ENCODE measurements at places on chromosomes 2 and 18.
A peak's percentile ranks its signal among the peaks of the same experiment; 100 is the strongest.

GRCh38 chr18:23387265-23387664, 65.8 kb upstream of the RIOK3 start:
- DNase-seq, result no peak

DNA sequence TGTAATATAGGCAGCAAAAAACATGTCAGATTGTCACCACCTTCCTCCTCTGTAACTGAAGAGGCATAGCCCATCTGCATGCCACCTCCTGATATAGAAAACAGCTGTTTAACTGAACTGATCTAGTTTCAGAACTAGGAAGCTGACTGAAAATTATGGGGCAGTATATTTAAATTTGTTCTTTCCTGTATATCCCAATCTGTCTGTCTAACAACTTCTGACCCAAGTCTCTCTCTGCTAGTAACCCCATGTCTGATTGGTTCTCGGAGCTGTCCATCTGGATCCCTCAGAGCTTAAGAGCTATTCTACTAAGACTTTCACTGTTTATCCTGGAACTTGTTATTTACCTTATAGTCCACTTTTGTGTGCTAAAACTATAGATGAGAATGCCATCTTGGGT, 68.2 kb upstream of the SLC35G4 start:
- DNase-seq, result no peak

- no peak for DNase-seq
These were observed 333.3 kb downstream of the HRH4 start for GRCh38 chr18:24793742-24794141.

DNA sequence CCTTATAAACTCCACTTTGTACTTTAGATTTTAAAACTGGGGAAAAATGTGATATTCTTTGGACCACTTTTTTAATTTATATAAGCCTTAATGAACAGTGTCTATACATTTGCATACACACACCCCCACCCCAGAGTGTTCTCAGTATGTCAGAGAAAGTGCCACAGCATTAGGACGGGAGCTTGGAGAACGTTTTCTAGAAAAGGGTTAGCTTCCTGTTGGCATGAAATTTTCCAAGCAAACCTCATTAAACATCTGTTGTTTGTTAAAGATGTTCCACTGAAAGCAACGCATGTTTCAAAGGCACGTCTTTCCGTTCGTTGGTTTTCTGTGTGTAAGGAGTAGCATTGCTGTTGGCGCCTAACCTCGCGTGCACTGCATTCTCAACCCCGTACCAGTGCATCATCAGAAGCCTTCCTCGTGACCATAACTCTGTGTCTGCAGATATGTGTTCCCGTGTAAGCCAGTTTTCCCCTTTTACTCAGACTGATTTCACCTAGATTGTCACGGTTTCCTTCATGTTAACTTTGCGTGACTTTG, 228.5 kb downstream of the ALPK2 start:
- no peak for DNase-seq

- DNase-seq, result no peak
These were observed 243.6 kb downstream of the OSR1 start for GRCh38 chr2:19114754-19115231.

GRCh38 chr18:74539289-74539688, 5.0 kb downstream of the CNDP1 start:
- DNase-seq, result no peak

GRCh38 chr2:44713170-44713569, 228.3 kb upstream of the SIX3 start:
- DNase-seq, result no peak

DNA sequence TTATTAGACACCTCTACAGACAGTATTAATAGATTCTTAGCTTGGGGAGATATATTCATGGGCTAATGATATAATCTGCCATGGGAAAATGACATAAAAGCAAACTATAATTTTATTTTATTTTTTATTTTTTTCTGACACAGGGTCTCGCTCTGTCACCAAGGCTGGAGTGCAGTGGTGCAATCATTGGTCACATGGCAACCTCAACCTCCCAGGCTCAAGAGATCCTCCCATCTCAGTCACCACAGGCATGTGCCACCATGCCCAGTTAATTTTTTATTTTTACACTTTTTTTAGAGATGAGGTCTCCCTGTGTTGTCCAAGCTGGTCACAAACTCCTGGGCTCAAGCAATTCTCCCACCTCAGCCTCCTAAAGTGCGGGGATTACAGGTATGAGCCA, 39.3 kb downstream of the RTN4 start:
- peak; percentile 78 for DNase-seq

DNA sequence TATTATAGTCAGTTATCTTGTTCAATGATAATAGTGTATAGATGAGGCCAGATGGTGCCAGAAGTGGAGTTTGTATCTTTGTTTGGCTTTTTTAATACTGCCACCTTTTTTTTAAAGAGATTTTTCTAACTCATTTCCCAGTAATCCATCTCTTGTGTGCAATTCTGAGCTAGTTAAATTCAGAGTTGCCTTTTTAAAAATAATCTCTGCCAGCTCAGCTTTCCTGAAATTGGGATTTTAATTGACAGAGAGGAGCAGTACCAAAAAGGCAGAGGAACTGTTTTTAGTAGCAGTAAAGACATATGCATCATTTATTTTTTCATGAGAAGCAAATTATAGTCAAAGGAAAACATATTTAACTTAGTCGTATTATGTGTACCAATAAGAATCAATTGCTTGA, 185.3 kb downstream of the MYO1B start:
- no peak for DNase-seq

GRCh38 chr2:86480105-86480504, 38.9 kb downstream of the KDM3A start:
- no peak for DNase-seq

- DNase-seq, result no peak
These were observed 56.5 kb upstream of the COL5A2 start for GRCh38 chr2:189236066-189236465.

- no peak for DNase-seq
These were observed 42.2 kb downstream of the FEZ2 start for GRCh38 chr2:36555789-36556188.

- peak; percentile 95 for DNase-seq
These were observed 152.9 kb downstream of the SPP2 start for GRCh38 chr2:234203135-234203984.

- no peak for DNase-seq
These were observed 35.5 kb downstream of the DIS3L2 start for GRCh38 chr2:231996797-231997540.

DNA sequence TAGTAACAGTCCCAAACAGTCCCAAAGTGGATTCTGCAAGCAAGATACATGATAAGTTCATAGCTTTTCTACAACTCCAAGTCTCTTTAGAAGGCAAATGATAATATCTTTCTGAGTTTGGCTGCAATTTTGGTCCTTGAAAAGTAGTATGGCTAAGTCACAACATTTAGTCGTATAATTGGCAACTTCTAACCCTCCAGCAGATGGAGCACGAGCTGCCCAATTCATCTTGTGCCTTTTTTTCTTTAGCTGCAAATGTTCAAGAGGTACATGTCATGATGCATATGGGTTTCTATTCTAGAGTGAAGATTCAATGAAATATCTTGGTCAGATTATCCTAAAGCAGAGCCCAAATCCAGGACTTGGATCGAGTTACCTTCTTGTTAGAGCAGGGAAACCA, 127.0 kb upstream of the KLHL14 start:
- peak; percentile 25 for DNase-seq

- DNase-seq, result no peak
These were observed 1580.0 kb downstream of the LRP1B start for GRCh38 chr2:140550821-140551220.

GRCh38 chr2:101433465-101433864, 41.4 kb downstream of the RFX8 start:
- DNase-seq, result no peak

DNA sequence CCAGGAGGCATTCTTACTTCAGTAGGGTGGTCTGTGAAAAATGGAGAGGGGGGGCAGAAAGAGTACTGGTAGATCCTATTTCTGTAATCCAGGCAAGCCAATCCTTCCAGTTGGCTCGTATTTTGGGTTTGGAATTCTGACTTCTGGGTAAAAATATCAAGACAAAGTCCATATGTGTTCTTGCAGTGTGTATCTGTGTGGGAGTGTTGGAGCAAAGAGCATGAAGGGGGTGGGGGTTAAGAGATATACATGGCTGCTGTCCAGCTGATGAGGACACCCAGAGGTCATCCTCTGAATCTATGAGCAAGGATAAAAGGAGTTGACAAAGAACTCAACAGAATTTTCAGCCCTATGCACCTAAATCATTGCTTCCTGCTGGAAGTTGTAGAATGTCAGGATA, 375.8 kb upstream of the PIK3C3 start:
- DNase-seq, result no peak

GRCh38 chr18:22563164-22563583, 145.5 kb upstream of the CTAGE1 start:
- DNase-seq, result peak; percentile 82

DNA sequence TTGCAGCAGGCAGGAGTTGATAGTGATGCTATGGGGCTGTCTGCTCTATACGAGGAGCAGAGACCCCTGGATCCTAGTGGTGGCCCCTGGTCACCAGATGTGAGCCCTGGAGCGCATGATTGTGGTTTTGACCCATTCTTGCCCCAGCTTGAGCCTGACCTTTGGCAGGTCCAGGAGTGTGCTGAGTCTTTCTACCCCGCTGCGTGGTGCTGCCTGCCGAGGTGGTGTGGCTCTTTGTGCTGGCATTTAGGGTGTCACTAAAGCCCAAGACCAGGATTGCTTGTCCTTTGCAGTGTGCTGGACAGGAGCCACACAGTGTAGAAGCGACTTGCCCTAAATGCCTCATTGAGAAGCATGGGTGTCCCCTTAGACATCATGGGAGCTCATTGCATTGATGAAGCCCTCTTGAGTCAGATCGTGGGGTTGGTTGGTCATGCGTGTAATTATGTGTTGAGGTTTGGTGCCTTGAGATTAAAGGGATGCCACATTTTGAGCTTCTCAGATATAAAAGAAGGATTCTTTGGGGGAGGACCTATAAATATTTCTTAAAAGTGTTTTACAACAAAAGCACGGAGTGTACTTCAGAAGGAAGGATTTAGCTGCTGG, 88.3 kb downstream of the AGAP1 start:
- peak; percentile 16 for DNase-seq

DNA sequence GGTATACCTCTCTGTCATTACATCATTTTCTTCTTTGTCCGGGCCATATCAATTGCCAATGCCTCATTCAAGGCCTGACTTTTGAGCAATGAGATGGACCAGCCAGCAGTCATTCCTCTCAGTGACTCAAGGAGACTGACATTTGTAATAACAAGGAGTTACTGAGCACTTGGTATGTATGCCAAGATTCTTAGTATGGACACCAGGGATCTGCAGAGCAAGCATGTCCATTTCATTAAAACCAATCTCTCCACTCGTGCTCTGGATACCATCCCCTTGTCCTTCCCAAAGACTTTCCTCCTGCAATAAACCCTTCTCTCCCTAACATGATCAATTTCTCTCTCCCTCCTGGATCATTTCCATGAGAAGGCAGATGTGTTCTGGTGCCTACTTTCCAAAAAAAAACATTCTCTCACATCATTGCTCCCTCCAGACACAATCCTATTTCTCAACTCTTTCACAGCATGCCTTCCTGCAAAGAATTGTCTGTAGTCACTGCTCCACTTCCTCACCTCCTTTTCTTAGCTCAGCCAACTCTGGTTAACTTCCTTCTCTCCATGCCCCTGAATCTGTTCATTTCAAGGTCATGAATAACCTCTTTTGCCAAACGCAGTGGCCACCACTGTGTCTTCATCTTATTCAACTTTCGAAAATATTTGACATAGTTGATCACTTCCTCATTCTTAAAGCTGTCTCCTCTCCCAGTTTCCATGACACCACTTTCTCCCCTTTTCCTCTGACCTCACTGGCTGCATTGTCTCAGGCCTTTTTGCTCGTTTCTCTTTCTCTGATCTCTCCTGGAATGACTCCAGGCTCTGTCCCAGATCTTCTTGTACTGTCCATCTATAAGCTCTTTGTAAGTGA, 102.8 kb upstream of the CYP1B1 start:
- peak; percentile 11 for DNase-seq

DNA sequence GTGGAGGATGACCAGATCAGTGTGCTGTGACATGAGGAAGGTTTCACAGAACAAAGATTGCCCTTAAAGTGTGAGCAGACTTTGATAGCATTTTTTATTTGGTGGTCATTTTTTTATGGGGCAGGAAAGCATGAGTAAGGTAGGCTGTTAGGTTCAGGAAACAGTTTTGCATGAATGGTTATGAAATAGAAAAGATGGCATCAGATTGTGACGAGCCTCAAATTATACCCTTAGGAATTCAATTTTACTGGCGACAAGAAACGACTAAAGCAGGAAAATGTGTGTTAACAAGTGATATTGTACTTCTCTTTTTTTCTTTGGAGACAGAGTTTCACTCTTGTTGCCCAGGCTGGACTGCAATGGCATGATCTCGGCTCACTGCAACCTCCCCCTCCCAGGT, 44.7 kb downstream of the PIK3C3 start:
- no peak for DNase-seq

GRCh38 chr2:33796511-33796910, 197.4 kb upstream of the FAM98A start:
- no peak for DNase-seq

DNA sequence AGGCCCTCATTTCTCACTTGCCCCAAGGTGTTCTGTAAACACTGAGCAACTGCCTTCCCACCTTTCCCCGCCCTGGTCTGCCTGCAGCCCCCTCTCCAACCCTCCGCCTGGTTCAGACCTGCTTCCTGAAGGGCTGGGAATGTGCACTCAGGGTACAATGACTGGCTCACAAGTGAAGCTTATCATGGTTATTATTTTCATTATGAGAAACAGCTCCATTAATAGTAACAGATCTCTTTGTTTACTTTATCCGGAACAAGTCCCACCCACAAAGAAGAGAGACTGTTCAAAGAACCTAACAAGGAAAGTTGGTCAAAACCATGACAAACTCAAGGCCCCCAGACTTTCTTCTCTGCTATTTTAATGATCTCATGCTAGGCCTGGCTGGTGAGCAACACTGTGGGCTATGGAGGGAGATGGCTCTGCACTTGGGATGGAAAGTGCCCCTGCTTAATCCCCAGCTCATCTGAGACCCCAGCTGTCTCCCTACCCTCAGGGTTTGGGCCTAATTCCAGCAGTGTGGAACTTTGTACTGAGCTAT, 36.7 kb downstream of the ARHGAP25 start:
- no peak for DNase-seq

- no peak for DNase-seq
These were observed 41.7 kb downstream of the MALT1 start for GRCh38 chr18:58712930-58713329.

DNA sequence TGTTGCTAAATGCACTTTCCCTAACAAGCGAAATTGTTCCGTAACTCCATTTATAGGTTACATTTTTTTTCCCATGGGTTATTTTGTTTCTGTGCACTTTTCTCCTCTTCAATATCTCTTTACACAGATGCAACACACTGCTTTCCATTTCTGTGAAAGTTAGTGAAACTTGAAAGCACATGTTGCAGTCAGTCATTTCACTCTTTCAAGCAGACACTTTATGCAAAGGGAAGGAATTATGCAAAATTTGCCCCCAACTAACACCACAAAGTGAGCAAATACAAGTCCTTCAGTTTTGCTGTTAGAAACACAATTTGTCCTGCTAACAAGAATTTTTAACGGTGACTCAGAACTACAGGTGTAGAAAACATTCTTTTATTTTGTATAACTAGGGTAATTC, 124.8 kb downstream of the PTH2R start:
- no peak for DNase-seq

GRCh38 chr2:206305523-206306245, 31.2 kb downstream of the ZDBF2 start:
- no peak for DNase-seq
